ENCODE measurements at places on chromosomes 11 and 22.

- peak; percentile 72 for DNase-seq
Measured at GRCh38 chr11:100740440-100740839, 53.4 kb downstream of the ARHGAP42 start.

- peak; percentile 78 for DNase-seq
Measured at GRCh38 chr11:115623021-115623451, 118.8 kb upstream of the CADM1 start.

GRCh38 chr22:22942511-22943329 lies 55.1 kb downstream of the IGLL5 start:
- DNase-seq: peak; percentile 75

DNA sequence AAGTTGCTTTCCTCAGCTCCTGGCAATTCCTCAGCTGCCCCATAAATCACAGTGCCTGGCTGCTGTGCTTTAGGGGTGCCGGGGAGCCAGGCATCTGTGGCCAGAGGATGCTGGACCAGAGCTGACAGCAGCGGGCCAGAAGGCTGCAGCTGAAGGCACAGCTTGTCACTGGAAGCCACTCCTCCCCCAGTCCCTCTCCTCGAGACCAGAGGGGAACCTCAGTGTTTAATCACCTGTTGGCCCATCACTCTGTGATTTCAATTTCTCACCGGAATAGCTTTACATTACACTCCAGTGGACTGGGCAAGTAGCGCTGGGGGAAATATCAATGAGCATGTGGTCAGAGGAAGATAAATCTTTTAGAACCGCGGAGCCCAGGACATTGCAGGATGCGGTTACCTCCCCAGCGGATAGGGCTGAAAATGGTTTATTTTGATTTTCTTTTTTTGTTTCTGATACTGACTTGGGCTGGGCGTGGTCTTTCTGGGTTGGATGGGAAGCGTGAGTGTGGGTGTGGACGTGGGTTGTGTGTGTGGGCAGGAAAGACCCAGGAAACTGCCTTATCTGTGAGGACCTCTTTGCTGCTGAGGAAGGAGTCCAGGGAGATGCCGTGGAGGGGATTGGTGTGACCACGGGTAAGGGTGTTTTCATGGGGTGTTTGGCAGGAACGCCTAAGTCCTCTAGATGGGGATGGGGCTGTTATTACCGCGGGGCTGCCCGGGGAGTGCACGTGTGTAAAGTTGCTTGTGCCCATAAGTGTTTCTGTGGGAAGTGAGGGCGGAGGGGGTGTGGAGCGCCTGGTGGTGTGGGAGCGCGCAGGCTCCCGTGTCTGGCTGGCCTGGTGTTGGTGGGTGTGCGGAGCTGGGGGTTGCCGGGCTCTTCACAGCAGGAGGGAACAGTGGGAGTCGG lies 4.0 kb downstream of the DAGLA start:
- peak; percentile 50 for DNase-seq

DNA sequence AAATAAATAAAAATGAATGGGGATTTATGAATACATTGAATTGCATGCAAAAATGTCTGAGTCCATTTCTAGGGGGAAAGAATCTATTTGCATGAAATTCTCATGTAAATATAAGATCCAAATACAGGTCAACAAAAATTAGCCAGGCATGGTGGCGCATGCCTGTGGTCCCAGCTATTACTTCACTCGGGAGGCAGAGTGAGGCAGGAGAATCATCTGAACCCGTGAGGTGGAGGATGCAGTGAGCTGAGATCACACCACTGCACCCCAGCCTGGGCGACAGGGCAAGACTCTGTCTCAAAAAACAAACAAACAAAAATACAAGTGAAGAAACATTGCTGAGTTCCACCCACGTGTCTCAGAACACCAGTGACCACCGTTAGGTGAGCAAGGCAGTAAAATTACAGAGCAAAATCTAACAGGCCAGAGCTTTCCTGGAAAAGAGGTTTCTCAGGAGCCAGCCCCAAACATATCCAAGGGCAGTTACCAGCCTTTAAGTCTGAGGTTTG lies 17.3 kb downstream of the PACSIN2 start:
- peak; percentile 51 for DNase-seq

- peak; percentile 10 for DNase-seq
Measured at GRCh38 chr22:25334162-25334490, 114.7 kb downstream of the CRYBB2 start.

DNA sequence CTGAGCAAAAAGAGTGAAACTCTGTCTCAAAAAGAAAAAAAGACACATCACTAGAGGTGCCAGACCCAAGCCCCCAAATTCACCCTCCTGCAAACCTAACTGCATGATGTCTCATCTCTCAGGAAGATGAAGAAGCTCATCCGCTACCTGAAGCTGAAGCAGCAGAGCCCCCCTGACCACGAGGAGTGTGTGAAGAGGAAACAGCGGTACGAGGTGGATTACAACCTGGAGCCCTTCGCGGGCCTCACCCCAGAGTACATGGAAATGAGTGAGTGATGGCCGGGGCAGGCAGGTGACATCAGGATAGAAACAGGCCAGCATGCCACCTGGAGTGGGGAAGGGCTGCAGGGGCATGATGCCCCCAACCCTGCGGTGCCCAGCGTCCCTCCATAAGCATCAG lies 36.0 kb upstream of the FADD start:
- DNase-seq: no peak

GRCh38 chr11:10208131-10208575 lies 85.9 kb downstream of the SBF2 start:
- peak; percentile 74 for DNase-seq

GRCh38 chr11:24781288-24781687 lies 284.4 kb downstream of the LUZP2 start:
- peak; percentile 11 for DNase-seq

GRCh38 chr11:45926536-45927331 lies 4.3 kb downstream of the LARGE2 start:
- no peak for DNase-seq

DNA sequence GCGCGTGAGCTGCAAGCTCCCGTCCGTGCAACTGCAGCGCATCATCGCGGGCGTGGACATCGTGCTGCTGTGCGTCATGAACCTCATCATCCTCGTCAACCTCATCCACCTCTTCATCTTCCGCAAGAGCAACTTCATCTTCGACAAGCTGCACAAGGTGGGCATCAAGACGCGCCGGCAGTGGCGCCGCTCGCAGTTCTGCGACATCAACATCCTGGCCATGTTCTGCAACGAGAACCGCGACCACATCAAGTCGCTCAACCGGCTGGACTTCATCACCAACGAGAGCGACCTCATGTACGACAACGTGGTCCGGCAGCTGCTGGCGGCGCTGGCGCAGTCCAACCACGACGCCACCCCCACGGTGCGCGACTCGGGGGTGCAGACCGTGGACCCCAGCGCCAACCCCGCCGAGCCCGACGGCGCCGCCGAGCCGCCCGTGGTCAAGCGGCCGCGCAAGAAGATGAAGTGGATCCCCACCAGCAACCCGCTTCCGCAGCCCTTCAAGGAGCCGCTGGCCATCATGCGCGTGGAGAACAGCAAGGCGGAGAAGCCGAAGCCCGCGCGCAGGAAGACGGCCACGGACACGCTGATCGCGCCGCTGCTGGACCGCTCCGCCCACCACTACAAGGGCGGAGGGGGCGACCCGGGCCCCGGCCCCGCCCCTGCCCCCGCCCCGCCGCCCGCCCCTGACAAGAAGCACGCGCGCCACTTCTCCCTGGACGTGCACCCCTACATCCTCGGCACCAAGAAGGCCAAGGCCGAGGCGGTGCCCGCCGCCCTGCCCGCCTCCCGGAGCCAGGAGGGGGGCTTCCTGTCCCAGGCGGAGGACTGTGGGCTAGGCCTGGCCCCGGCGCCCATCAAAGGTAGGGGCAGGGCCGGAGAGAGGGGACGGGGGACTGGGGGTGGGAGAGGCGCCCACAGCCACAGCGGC lies 7.3 kb downstream of the PANX2 start:
- no peak for DNase-seq

- no peak for DNase-seq
Measured at GRCh38 chr22:23575601-23576000, 4.5 kb downstream of the IGLL1 start.

DNA sequence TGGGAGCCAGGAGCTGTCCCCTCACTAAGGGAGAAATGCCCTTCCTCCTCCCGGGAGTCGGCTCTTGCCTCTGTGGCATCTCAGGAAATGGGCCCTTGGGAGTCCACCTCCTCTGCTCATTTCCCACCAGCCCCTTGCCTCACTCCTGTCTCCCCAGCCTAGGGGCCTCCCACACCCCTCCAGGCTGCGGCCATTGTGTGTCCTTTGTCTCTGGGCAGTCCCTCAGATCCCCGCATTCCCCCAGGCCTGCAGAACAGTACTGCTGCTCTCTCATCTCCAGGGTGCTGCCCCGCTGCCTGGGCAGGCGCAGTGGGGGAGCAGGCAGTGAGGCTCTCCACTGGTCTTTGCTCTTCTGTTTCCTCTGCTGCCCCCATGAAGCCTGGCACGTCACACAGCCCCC lies 25.0 kb downstream of the ADA2 start:
- DNase-seq: no peak

- DNase-seq: no peak
Measured at GRCh38 chr22:20237480-20238440, 30.4 kb downstream of the RTN4R start.

DNA sequence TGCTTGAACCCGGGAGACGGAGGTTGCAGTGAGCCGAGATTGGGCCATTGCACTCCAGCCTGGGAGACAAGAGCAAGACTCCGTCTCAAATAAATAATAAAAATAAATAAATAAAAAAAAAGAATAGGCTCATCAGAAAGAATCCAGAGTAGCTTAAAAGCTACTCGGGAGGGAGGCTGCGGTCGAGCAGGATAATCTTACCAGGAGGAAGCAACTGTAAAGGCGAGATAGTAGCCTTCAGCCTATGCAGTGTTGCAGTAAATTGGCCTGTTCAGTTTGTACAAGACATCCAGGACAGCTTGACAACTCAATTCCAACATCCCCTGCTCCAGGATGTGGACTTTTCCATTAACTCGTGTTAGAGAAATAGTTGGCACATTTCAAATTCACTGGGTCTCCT lies 1164.7 kb downstream of the LRRC4C start:
- DNase-seq: no peak

- no peak for DNase-seq
Measured at GRCh38 chr11:110319501-110319900, 23.1 kb upstream of the RDX start.

DNA sequence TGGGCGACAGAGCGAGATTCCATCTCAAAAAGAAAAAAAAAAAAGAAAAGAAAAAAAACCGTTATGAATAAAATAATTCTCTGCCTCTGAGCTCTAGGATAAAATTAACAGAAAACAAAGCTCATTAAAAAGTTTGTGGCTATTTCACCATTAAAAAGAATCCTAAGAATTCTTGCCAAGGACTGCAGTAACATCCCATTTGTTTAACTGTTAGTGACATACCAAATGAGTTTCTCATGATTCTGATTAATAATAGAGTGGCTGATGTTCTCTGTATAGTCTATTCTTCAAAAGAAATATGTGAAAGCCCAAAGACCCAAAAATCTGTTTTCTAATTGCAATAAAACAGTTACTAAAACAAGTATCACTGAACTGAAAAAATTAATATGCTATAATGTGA lies 19.7 kb downstream of the CLNS1A start:
- peak; percentile 35 for DNase-seq

- no peak for DNase-seq
Measured at GRCh38 chr22:47356511-47357011, 594.1 kb downstream of the TBC1D22A start.

Data from choroid plexus epithelial cell (primary cell).